ENCODE measurements at places on chromosomes 3 and 15.

DNA sequence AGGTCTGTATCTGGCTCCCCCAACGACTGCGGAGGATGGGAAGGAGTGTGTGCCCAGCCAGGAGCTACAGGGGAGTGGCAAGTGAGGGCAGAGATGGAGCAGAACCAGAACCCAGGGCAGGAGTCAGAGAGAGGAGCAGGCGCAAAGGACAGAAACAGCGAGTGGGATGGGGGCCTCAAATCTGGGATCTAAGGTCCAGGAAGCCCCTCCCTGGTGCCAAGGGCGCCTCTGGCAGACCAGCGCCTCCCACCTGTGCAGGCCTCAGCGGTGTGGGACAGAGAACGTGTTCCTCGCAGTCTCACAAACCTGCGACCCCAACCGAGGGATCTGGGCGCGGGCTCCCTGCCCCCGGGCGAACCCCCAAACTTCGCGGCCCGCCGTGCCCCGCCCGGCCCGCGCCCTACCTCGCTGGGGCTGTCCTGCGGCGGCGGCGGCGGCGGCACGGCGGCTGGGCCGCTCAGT, 301 bp downstream of the PCBP4 start:
- DNase-seq = no peak

- DNase-seq = no peak
These were observed 10.8 kb upstream of the IL20RB start for GRCh38 chr3:136946978-136947377.

DNA sequence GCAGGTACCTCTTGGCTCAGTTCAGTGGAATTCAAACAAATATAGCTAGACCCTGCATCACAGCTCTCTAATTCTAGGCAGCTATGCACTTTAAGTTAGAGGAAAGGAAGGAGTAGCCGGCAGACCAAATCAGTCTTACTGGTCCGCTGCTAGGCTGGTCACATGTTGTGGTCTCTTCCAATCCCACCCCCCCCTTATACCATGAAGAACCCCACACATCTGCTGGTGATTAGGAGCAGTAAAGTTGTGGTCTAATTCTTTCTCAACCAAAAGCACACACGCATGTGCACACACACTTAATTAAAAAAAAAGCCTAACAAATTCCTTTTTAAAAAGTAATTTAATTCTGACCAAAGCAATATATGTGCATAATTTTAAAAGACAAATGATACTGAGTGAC, 16.7 kb upstream of the SH3GL3 start:
- no peak for DNase-seq

DNA sequence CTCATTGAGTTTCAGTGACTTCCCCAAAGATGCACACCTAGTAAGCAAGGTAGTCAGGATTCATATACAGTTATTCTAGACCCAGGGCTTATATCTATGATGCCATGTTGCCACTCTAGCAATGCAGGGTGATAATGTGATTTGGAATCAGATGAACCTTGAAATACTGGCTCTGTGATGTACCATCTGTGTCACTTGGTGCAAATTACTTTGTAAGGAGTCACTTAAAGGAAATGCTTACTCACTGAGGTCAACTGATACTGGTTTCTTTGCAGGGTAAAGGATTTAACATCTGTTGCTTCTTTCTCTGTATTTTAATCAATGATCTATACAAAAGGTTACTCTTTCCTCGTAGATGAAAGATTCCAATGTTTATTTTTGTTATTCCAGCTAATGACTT, 10.8 kb downstream of the ASB14 start:
- no peak for DNase-seq

GRCh38 chr3:118137778-118138177, 896.9 kb downstream of the IGSF11 start:
- DNase-seq = no peak

DNA sequence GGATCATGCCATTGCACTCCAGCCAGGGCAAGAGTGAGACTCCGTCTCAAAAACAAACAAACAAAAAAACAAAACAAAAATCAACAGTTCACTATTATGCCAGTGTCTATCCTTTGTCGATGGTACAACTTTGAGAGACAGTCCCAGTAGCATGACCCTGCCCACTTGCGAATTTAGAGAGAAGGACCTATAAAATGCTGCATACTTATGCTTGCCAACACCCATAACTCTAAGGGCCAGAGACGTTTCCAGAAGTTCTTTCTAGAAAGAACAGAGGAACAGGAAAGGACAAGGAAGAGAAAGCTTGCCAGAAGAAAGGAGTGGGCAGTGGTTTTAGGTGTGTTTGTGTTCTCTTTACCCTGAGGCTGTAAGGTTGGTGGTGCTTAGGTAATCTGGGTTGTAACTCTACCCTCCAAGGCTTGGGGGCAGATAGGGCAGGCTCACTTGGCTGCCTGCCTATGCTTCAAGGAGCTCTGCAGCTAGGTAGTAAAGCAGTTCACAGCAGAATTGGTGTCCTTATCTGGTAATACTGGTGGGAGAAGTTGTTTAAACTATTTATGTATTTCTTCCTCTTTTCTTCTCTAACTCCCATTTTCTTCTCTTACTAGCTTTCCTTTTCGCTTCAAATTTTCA, 50.6 kb upstream of the SPPL2A start:
- no peak for DNase-seq

DNA sequence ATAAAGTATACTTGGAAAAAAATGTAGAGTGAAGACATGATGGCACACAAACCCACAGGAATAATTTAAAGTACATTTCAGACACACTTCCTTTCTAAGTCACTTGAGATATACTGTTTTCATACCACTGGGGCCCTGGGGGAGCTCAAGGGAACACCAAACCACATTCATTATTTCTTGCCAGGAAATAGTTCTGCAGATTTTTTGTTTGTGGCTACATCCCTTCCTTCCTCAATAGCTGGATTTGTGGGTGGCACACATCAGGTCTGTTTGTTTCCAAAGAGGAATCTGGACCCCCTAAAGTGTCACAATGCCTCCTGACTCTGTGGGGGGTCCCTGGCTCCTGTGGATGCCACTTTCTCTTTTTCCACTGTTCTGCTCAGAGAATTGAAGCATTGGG, 153.5 kb upstream of the COL8A1 start:
- DNase-seq = no peak

DNA sequence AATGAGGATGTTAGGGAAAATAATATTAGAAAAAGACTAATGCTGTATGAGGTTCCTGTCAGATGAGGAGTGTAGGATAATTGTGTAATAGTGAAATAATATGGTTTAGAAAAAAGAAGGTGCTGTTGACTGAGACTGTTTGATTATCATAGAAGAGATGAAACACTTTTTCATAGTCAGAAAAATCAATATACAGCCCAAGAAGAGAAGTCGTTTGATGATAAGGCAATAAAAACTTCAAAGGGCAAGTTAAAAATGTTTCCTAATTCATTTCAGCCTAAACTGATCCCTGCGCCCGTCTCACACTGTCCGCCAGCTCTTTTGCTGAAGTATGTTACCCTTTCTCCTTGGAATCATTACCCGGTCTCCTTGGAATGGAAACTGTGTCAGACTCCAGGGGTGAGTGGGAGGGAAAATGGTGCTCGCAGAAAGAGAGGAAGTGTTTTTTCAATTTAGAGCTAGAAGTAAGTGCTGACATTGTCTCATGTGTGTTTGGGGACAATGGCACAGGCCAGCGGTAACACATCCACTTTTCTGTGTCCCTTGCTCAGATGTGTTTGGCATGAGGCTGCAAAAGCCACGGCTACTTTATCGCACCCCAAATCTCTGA, 23.6 kb downstream of the DUT start:
- DNase-seq = no peak

- peak; percentile 67 for DNase-seq
These were observed 50.9 kb downstream of the MYL3 start for GRCh38 chr3:46812237-46812791.

DNA sequence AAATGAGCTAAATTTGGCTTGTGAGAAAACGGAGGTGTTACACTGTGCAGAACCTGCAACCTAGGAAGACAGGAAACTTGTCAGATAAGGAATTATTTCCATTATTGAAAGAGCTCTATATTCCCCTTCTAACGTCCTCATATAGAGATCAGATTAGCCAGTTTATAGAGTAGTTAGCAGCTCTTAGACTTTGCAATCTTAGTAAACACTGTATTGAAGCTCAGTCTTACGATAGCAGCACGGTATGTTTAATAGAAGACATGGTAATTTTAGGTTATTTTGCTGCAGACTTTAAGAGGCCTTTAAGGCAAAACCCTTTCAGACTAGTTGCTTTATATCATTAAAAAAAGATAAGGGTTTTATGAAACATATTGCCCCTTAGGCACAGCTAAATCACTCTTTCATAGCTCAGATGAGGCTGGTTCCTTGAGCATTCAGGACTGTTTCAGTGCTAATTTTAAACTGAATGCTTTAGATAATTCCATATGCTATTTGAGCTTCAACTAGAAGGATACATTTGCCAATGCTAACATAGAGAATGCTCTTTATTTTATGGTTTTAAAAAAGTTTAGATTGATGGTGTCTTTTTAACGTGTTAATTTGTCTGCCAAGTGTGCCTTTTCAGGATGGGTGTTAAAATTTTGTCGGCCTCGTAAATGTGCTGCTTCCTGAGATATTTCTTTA, 234.3 kb downstream of the PYDC2 start:
- DNase-seq = no peak

DNA sequence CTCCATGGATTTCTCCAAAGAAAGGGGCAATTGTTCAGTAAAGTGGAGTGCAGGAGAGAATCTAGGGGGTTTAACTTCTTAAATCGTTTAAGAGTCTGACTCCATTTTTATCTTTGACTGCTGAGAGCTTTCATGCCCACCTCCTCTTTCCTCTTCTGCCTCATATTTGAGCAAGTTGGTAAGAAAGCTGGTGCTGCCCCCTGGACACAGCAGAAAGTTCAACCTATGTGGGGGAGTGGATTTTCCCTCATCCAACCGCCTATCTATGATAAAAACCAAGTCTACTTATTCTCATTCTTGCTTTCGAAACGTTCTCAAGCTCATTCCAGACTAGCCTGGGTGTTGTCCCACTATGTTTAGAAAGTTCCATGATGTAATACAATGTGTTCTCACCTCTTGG, 26.0 kb downstream of the HHLA2 start:
- no peak for DNase-seq

GRCh38 chr3:42169579-42170120, 78.5 kb downstream of the TRAK1 start:
- DNase-seq = no peak
